ENCODE measurements at places on chromosomes 11 and 22.

DNA sequence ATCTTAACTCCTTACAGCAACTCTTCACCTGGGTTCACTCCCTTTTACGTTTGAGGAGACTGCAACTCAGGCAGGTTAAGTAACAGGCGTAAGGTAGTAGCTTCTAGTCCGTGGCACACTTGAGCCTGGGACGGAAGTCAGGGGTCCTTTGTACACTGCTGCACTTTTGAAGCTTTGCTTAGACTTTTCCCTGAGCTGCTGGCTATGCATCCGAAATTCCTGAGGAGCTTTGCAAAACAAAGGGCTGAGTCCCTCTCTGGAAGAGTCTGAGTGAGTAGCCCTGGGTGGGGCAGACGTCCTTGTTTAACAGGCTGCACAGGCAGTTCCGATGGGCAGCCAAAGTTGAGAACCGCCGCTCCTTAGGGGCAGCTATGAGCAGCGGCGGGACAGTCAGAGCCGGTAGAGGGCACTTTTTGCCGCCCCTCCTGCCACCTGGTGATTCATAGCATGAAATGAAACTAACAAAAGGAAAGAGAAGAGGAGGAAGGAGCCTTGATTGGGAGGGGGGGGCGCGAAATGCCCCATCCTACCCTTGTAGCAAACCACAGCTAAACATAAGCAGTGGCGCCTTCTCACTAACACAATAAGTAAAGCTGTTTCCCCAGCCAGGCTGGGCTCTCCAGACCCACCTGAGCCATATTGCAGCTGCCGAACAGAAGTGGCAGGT lies 1.4 kb downstream of the TMEM109 start:
- peak; percentile 46 for DNase-seq

DNA sequence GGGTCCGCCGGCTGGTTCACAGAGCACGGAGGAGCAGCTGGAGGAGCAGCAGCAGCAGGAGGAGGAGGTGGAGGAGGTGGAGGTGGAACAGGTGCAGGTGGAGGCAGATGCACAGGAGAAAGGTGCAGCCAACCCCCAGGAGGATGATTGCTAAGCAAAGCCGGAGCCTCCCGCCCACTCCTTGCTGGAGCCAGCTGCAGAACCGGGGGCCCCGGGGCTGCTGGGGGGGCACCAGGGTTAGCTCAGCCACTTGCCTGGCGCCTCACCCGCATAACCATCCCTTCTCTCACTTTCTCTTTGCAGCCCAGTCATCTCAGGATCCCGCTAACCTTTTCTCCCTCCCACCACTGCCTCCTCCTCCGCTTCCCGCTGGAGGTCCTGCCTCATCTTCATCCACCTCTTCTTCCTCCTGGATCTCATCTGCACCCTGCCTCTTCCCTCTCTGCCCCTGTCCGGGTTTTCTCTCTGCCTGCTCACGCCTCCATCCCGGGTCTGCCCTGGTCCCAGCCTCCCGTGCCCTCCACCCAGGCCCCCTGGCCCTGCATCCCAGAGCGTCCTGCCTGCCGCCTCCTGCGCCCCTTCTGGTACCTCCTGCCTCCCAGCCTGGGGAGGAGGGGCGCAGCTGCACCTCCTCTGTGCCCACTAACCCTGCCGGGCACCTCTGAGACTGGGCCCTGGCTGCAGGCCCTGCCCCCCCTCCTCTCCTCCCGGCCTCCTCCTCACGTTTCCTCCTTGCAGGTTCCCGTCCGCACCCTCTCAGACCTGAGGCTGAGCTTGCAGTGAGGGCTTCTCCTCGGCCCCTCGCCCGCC lies 9.5 kb downstream of the KCTD17 start:
- DNase-seq, result peak; percentile 78

DNA sequence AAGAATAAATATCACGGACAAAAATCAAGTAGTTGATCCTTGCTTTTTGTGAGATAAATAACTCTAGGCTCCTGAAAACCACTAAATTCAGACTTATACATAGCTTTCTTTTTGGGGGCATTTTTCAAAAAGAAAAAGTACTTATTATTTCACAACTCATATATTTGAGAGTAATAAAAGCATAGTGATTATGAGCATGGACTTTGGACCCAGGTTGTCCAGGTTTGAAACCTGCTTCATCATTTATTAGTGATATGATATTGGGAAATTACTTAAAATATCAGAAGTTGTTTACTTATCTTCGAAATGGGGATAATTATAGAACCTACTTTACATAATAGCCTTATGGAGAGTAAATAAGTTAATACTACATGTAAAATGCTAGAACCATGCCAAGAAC lies 17.0 kb upstream of the LDHAL6A start:
- DNase-seq, result no peak

DNA sequence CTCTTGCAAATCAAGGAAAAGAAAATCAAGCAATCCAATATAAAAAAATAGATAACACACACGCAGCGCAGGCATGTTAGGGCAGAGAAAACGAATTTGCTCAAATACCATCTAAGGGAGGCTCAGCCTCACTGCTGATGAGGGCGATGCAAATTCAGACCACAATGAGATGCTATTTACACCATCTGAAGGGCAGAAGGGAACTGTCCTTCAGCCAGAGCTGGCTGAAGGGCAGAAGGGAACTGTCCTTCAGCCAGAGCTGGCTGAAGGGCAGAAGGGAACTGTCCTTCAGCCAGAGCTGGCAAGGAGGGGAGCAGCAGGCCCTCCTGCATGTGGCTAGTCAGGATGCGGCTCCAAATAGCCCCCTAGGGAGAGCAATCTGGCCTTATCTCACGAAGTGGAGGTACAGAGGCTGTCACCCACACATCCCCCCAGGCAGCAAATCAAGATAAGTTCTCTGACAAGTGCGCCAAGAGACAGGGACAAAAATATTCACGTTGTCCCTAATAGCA lies 7.6 kb upstream of the SLC39A13 start:
- DNase-seq, result no peak

- DNase-seq, result no peak
These were observed 25.2 kb upstream of the CTR9 start for GRCh38 chr11:10725907-10726253.

DNA sequence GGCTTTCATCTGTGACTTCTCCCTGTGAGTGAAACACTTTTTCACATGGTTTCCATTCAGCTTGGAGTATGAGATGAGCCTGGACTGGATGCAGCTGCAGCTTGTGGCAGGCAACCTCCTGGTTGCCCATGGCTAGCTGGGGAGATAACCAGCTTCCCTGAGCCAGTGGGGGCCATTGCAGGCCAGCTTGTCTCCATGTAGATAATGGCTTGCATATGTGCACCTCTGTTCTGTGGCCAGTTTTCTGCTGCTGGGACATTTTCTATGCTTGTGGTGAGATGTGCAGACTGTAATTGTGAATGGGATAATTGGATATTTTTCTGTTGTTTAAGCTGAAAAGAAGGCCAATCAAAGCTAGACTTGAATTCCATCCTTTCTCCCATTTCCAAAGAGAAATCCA lies 38.5 kb downstream of the INSC start:
- DNase-seq, result peak; percentile 12

DNA sequence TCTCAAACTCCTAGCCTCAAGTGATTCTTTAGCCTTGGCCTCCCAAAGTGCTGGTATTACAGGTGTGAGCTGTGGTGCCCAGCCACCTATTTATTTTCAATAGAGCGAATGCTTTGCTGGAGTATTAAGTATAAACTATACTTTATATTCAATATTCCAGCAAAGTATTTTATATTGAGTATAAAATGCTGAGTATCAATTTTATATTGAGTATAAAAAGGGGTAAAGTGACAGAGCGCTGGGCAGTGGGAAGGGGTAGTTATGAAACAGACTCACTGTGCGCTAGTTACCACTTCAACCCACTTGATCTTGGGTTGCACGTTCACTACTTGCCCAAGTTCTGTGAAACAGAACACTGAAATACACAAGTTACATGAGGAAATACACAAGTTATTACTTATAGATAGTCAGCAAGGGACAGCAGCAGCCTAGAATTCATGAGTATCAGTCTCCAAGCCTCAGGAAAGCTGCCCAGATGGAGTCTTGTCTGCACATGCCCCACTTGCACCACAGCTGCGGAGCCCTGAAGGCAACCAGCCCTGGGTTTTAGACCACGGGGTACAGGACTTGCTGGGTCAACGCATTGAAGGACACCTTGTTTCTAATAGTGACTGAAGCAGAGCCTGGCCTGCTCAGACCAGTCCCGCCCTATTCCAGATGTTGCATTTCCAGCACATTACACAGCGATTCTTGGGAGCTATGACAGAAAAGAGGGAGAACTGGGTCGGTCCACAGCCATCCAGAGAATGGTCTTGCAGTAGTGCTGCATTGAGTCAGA lies 51.6 kb upstream of the SYT13 start:
- DNase-seq, result no peak

- no peak for DNase-seq
These were observed 4.6 kb downstream of the PATZ1 start for GRCh38 chr22:31341386-31342088.

- no peak for DNase-seq
These were observed 92.8 kb downstream of the TEAD1 start for GRCh38 chr11:12767027-12767426.

GRCh38 chr11:15836795-15837194 lies 519.6 kb downstream of the SOX6 start:
- no peak for DNase-seq

DNA sequence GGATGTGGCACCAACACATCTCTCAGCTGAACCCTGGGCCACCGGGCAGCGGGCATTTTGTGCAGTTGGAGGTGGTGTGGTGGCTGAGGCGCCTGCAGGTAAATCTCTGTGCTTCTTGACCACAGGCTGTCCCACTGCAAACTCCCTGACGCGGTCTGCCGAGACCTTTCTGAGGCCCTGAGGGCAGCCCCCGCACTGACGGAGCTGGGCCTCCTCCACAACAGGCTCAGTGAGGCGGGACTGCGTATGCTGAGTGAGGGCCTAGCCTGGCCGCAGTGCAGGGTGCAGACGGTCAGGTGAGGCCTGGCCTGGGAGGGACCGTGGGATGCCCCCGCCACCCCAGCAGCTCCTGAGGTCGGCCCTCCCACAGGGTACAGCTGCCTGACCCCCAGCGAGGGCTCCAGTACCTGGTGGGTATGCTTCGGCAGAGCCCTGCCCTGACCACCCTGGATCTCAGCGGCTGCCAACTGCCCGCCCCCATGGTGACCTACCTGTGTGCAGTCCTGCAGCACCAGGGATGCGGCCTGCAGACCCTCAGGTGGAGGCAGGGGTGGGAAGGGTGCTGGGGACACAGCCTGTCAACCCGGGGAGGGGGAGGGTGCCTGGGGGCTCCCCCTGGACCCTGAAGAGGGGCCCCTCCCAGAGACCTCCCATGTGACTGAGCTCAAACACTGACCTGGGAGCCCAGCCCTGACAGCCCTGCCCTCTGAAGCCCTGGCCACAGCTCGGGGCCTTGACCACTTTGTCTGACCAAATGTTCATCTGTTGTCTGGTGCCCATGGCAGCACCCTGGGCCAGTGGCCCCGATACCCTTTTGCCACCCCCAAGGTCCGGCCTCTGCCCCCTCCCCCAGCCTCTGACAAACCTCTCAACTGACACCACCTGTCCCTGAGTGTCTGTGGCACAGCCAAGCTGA lies 4.6 kb upstream of the PGGHG start:
- no peak for DNase-seq

DNA sequence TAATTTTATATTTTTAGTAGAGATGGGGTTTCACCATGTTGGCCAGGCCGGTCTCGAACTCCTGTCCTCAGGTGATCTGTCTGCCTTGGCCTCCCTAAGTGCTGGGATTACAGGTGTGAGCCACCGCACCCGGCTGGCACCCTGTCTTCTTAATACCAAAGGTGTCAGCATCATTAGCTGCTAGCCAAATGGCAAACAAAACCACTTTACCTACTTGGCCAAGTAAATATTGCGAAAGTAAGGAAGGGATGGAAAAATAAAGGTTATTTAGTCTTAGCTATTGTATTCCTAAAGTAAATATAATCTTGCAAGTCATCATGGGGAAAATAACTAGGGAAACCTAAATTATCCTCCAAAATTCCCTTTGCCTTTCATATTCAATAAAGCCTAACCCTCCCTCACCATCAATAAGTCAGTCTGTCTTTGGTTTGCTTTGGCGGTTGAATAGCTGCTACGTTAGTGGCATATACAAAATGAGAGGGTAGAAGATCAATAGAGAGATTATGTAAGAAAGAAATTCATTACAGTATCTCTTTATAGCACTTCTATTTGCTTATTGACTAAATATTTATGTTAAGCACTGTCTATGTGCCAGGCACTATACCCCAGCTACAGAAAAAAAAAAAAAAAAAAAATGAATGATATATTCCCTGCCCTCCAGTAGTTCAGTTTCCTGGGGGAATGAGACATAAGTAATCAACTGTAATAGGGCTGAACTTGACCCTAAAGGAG lies 40.2 kb upstream of the CFAP300 start:
- no peak for DNase-seq

DNA sequence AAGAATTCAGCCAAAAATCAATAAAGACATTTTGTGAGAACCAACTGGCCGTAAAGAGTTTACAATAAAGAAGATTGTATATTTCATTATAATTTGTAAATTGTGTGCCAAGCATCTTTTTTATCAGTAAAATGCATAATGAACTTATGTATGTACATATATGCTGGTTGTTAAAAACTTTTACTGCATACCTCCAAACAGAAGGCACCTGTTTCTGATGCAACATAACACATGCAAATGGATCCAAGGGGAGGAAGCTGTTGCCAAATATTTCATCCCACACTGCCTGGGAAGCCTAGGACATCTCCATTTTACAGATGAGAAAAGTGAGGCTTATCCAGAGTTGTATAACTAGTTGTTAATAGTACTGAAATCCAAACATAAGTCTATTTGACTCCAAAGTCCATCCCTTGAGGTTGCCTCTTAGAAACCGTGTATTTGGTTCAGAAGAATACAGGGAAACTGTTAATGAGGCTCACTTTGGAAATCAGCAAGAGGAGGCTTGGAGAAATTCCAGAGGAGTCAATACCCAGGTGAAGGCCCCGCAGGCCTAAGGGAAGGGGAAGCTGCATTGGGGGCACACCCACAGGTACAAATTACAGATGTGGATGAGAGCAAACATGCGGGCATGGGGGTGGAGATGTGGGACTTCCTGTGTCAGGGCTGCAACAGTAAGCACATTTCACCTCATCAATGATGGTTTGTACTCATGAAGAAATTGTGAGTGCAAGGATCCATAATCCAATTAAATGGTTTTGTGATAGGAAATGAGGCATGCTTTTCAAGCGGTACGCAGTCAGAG lies 51.1 kb downstream of the RCN1 start:
- DNase-seq, result no peak

Measured in stimulated activated effector memory CD8-positive, alpha-beta T cell treated with anti-CD3 and anti-CD28 coated beads, Interleukin-12 subunit alpha, Interleukin-12 subunit beta, amount 100 ng/mL, for 72 hours (primary cell).